ENCODE measurements at places on chromosomes 4 and X.

DNA sequence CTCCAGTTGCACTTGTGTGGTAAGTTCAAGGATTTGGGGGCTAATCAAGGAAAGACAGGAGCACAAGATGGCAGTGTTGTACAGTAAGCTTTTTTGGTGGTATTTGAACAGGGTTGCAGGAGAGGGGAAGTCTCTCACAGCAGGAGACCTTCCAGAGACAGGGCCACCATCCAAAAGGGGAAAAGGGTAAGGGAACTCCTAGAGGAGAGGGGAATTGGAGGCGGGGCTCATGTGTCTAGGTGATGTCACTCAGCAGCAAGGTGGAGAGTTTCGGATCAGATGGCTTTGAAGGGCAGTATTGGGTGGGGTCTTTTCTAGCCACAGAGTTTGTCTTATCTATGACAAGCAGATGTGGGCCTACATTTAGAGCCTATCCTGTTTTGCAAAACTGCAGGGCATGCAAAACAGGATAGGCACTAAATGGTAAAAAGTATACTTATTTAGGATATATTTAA lies 13.4 kb upstream of the RNF175 start:
- DNase-seq = no peak

- no peak for DNase-seq
Measured at GRCh38 chr4:17930256-17930655, 91.3 kb downstream of the LCORL start.

DNA sequence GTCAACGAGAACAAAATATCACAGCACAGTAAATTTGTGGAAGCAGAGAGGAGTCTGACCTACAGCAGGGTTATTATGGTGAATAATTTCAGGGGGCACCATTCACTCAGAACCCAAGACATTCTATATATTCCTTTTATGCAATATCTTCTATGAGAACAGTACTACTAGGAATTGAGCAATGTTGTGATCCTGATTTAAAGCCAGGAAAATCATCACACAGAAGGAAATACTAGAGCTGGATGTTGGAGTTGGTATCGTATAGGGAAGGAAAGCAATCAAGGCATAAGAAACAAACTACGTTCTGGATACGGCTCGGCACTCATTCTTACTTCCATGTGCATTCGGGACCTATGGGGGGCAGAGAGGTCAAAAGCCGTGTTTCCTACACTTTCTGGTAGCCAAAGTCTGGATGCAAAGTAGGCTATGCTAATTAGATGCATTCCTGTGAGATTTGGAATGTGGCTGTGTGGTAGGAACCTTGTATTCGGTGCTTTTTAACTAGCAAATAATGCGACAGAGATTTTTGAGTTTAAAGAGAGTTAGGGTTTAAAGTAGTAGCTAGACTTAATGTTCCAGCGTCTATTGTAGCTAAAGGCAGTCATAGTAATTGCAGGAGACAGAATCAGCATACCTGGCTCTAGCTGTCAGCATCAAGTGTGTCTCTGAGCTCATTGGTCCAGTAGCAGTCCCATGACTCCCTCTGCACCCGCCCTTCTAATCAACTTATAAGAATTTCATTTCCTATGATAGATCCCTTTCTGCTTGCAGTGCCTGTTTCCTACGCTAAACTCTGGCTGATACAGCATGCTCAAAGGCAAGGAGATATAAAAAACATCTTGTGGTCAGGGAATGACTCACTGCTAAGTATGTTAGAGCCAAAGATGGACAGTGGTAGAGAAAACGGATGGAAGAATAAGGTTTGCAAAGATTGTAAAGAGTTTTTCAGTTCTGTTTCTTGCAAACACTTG lies 43.3 kb upstream of the PDGFC start:
- DNase-seq = no peak

DNA sequence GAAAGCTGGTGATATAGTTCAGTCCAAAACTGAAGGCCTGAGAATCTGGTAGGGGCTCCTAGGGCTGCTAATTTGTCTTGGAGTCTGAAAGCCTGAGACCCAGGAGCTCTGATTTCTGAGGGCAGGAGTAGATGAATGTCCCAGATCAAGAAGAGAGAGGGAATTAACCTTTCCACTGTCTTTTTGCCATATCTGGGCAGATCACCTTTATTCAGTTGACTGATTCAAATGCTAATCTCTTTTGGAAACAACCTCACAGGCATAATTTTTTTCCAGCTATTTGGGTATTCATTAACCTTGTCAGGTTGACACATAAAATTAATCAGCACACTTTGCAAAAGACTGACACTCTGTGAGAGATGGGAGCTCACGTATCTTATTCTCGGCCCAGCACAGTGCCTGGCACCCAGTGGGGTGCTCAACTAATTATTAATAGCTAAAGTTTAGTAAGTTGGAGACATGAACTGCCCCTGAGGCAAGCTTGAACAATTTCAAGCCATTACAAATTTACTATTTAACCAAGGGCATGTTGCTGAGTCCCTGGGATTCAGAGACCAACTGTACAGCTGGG lies 114.3 kb downstream of the CPEB2 start:
- DNase-seq = no peak

DNA sequence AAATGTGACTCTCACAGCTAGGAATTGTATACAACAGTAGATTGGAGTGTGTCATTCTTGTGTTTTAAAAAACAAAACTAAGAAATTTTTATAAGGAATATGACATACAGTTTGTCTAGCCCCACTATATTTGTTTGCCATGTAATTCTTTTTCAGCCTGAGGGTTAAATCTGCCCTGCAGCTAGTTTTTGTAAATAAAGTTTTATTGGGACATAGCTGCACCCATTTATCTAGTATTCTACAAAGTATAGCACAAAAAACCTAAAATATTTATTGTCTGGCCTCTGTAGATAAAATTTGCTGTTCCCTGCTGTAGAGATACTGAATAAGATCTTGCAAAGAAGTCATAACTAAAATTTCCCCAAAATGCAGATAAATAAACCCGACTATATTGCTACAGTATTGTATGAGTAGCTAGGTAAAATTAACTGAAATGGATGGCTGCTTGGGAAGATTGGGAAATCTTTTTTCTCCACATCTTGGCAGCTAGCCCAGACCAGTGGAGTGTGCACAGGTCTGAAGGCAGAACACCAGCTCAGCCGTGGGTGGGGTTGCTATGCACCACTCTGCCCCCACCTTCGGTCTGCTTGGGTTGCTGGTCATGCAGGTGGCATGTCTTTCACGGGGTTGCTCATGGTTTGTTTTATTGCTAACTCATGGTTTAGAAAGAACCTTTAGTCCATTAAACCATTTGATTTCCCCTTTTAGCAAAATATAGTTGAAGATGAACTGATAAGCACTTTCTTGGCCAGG lies 127.9 kb downstream of the KLHL8 start:
- DNase-seq = no peak

DNA sequence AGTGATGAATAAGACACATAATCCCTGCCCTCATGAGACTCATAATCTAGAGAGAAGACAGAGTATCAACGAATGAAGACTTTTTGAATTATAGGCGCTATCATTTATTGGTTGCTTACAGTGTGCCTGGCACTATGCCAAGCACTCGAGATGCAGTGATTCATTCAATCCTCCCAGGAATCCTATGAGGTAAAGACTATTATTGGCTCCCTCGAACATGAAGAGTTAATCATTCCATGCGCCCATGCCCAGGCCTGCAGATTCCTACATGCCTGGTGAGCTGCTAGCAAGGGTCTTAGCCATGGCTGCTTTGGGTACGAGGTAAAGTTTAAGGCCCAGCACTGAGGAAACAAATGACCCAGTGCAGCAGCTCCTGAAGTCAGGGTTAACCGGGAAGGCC lies 47.0 kb downstream of the TEX13B start:
- DNase-seq = no peak

- no peak for DNase-seq
Measured at GRCh38 chr4:140887467-140887866, 131.3 kb upstream of the TBC1D9 start.

All from activated CD8-positive, alpha-beta memory T cell treated with anti-CD3 and anti-CD28 coated beads for 1 hour (primary cell).